ENCODE measurements at places on chromosomes 1 and 21. TPM values are rescaled to one million over a fixed set of nuclear protein-coding genes. Genes with fewer than 3 reads are reported as not detected.

Gene LUZP1
- 16.9 TPM for total RNA-seq

Gene C1orf115
- total RNA-seq = not detected

Gene OR6K2
- total RNA-seq = not detected

Gene TDRD10
- not detected for total RNA-seq

Gene MXRA8
- 9.1 TPM for total RNA-seq

Gene CYP4A11
- not detected for total RNA-seq

Gene NPPA
- total RNA-seq = not detected

Gene CHIT1
- not detected for total RNA-seq

Gene NLRP3
- total RNA-seq = not detected

Gene TRIM67
- 0.60 TPM for total RNA-seq

Gene KTI12
- total RNA-seq = 22.8 TPM

Gene NPHS2
- not detected for total RNA-seq

Gene XCL1
- total RNA-seq = not detected

DNA sequence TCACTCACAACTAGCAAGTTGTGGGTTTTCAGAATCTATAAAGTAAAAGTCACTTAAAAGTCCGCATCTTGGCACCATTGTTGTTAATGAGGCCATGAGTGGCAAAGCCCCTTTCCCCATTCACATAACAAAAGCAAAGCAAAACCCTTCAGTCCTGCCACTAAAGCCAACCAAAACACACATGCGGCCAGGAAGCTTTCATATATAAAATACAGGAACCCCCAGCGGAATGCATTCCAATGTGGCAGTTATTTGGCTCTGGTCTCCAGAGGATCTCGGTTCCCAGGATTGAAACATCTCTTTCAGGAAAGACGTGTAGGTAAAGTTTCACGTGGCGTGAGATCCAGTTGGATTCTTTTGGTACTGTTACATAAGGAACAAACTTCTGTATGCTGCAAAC, 2.5 kb upstream of the LBR start:
- no peaks in the 10 kb centered on the region for H3K27me3 ChIP-seq
- no peak overlapping the region for H3K4me3 ChIP-seq
- H3K36me3 ChIP-seq = peaks cover 8% of the 10 kb centered on the region
- no peak for DNase-seq
- peaks cover 17% of the 10 kb centered on the region for H3K4me1 ChIP-seq

DNA sequence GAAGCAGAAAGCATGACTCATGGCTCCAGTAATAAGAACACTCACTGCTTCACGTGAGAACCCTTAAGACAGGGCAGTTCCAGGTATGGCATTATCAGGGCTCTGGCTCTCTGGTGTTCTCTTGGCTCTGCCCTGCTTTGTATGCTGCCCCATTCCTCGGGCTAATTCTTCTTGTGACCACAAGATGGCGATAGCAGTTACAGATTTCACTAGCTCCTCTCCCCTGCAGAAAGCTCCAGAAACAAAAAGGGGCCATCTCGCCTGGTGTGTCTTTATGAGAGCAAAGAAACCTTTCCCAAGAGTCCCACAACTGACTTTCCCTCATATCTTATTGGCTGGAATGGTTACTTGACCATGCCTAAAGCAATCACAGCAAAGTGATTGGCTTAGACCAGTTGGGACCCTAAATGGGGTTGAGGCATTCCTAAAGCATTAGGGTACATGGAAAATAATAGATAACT, 60.1 kb downstream of the F3 start:
- H3K27me3 ChIP-seq = no peaks in the 10 kb centered on the region
- no peak overlapping the region for H3K4me3 ChIP-seq
- no peaks in the 10 kb centered on the region for H3K36me3 ChIP-seq
- H3K27ac ChIP-seq = no peak overlapping the region

- no peak overlapping the region for H3K27ac ChIP-seq
- H3K36me3 ChIP-seq = no peaks in the 10 kb centered on the region
- no peak overlapping the region for H3K4me3 ChIP-seq
- no peak for DNase-seq
- no peaks in the 10 kb centered on the region for H3K27me3 ChIP-seq
Observed at GRCh38 chr1:76501586-76502219, 365.6 kb upstream of the ST6GALNAC5 start.

DNA sequence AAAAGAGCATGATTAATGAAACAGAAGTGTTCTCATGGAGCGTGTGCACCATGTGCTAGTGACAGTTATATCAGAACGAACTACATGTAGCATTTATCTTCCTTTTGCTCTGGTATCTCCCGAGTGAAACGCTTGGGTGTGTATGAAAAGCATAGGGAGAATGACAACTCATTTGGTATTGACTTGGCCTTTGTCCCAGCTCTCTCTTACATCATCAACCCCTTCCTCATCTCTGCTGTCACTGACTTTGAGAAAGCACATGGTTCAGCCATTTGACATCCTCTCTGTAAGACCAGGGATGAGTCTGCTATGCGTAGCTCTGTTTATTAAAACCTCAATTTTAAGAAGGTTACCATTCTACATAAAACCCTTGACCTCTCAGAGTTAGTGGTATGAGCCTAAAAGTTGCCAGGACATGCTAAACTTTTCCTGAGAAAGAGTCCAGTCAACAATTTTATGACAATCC, 201.0 kb downstream of the NRIP1 start:
- H3K27me3 ChIP-seq = no peaks in the 10 kb centered on the region
- H3K4me1 ChIP-seq = no peaks in the 10 kb centered on the region
- peak; percentile 18 for DNase-seq
- H3K27ac ChIP-seq = peak overlapping the region; percentile 18
- H3K4me3 ChIP-seq = no peak overlapping the region
- no peaks in the 10 kb centered on the region for H3K36me3 ChIP-seq

DNA sequence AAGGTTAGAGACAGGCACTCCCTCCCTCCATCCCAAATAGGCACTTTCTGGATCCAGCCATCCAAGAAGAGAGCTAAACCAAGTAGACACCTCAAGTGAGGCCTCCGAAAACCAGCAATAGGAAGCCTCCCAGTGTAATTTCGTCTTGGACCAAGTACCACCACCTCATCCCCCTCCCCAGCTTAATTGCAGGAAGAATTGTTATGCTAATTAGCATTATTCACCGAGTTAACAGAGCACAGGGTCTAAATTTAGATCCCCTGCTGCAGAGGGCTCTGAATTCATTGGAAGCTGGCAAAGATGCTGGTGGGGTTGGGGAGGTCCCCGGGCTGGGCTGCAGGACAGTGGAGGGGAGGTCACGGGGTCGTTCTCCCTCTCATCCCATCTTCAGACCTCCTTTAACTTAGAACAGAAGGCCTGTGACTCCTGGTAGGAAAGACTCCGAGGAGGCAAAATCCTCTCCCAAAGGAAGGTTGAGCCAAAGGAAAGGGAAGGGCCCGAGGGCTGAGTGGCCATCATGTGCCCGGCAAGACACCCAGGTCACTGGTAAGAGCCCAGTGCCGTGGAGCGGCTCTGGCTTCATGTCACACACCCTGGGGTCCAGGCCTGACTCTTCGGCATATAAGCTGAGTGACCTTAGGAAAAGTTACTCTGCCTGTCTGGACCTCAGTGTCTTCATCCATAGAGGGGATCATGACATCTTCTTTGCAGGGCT, 209.2 kb upstream of the GRIK3 start:
- H3K4me1 ChIP-seq = no peaks in the 10 kb centered on the region
- no peak overlapping the region for H3K4me3 ChIP-seq
- peaks cover 17% of the 10 kb centered on the region for H3K27me3 ChIP-seq
- H3K36me3 ChIP-seq = no peaks in the 10 kb centered on the region
- H3K27ac ChIP-seq = no peak overlapping the region

GRCh38 chr1:240284656-240285414, 193.2 kb downstream of the FMN2 start:
- no peak overlapping the region for H3K4me3 ChIP-seq
- H3K4me1 ChIP-seq = no peaks in the 10 kb centered on the region
- H3K27me3 ChIP-seq = no peaks in the 10 kb centered on the region
- no peak overlapping the region for H3K27ac ChIP-seq

DNA sequence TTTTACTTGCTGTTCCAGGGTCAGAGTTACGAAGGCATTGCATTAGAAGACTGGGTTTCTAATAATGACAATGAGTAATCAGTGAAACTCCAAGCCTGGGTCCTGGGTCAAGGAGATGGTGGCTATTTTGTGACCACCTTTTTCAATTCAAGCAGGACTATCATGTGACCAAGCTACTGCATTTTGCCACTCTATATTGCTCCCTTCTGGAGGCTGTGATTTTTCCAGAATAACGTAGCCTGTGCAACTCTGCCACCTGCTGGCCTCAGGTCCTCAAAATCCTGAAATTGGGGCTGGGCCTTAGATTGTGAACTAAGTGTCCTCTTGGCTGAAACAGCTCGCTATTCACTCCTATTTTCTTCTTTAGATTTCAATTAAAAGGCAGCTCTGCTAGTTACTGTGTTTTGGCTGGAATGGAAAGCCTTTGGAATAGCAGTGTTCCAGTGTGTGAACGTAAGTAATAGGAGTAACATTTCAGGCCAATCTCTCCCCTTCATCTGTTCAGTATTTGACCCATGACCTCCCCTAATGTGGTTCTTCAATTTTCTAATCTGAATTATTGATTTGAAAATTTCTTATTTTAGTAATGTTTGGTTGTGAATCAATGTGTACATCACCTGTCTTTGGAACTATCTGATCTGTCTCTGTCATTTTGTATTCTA, 52.9 kb upstream of the CD46 start:
- no peaks in the 10 kb centered on the region for H3K4me1 ChIP-seq
- H3K27me3 ChIP-seq = no peaks in the 10 kb centered on the region
- H3K4me3 ChIP-seq = no peak overlapping the region
- DNase-seq = peak; percentile 30

- H3K36me3 ChIP-seq = no peaks in the 10 kb centered on the region
- H3K27ac ChIP-seq = no peak overlapping the region
- no peak overlapping the region for H3K4me3 ChIP-seq
- DNase-seq = no peak
- peaks cover 22% of the 10 kb centered on the region for H3K27me3 ChIP-seq
Observed at GRCh38 chr21:38743772-38744529, 61.8 kb upstream of the ETS2 start.

DNA sequence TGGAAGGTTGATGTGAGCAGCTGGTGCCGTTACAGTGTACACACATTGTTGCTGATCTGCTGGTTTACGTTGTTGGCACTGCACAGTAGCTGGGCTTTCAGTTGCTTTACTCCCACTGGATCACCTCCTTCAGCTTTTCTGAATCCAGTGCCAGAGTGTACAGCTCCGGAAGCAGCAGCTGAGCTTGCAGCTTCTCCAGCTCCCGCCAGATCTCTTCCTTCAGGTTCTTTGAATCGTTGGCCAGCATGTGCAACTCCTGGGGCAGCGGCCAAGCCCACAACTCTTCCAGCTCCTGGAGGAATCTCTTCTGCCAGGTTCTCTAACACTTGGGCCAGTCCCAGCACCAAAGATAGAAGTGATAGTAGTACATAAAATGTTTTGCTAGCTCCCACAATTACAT, 149.7 kb upstream of the RRP15 start:
- H3K4me3 ChIP-seq = no peak overlapping the region
- no peak for DNase-seq
- H3K36me3 ChIP-seq = no peaks in the 10 kb centered on the region
- H3K4me1 ChIP-seq = no peaks in the 10 kb centered on the region
- H3K27me3 ChIP-seq = no peaks in the 10 kb centered on the region

- H3K27ac ChIP-seq = no peak overlapping the region
- H3K36me3 ChIP-seq = no peaks in the 10 kb centered on the region
- H3K27me3 ChIP-seq = no peaks in the 10 kb centered on the region
- no peak for DNase-seq
- H3K4me1 ChIP-seq = peaks cover 17% of the 10 kb centered on the region
Observed at GRCh38 chr1:59071289-59071688, 225.6 kb upstream of the FGGY start.

DNA sequence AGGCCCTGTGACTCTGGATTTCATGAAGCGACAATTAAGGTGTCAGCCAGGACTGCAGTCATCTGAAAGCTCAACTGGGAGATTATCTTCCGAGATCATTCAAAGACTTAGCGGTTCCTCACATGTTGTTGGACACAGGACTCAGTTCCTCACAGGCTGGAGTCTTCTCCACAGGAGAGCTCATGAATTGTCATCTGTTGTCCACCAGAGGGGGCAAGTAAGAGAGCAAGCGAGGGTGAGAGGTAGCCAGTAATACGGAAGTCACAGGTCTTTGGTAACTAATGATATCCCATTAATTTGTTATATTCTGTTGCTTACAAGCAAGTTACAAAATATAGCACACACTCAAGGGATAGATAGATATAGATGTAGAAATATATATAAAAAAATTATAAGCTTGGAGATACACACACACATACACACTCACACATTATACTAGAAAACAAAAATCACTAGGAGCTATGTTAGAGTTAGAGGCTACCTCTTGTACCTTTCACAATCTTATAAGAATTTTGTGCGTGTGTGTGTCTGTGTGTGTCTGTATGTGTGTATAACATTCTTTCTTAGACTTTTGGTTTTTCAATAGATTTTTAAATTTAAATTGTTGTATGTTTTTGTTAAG, 1695.3 kb downstream of the BRINP3 start:
- H3K36me3 ChIP-seq = no peaks in the 10 kb centered on the region
- peak; percentile 15 for DNase-seq
- no peaks in the 10 kb centered on the region for H3K4me1 ChIP-seq
- H3K4me3 ChIP-seq = no peak overlapping the region

- H3K4me3 ChIP-seq = no peak overlapping the region
- DNase-seq = peak; percentile 56
- 0 out of 2 replicates have a peak, but pooled peaks cover 4% of the 10 kb centered on the region for H3K4me1 ChIP-seq
Observed at GRCh38 chr1:66944330-66945274, 19.8 kb downstream of the MIER1 start.

- H3K4me3 ChIP-seq = peak within 1 kb of the TSS; percentile 69
- peak; percentile 96 for DNase-seq
- H3K27ac ChIP-seq = peak within 1 kb of the TSS; percentile 95
- no peaks in the 10 kb centered on the region for H3K36me3 ChIP-seq
- H3K4me1 ChIP-seq = peaks cover 17% of the 10 kb centered on the region
Observed at GRCh38 chr1:167220537-167221125, at the start of gene POU2F1. Gene POU2F1, plus strand, starts transcription at chr1:167220886. Its CDS starts 12 bp downstream, at chr1:167220898.

- DNase-seq = no peak
- no peaks in the 10 kb centered on the region for H3K36me3 ChIP-seq
- H3K4me1 ChIP-seq = no peaks in the 10 kb centered on the region
Observed at GRCh38 chr21:29557200-29557599, 258.5 kb downstream of the BACH1 start.

- no peak for DNase-seq
- H3K4me3 ChIP-seq = no peak overlapping the region
- no peaks in the 10 kb centered on the region for H3K4me1 ChIP-seq
- H3K27me3 ChIP-seq = peaks cover 10% of the 10 kb centered on the region
- H3K36me3 ChIP-seq = no peaks in the 10 kb centered on the region
Observed at GRCh38 chr1:37338658-37339057, 135.7 kb upstream of the ZC3H12A start.

- DNase-seq = no peak
- peaks cover 43% of the 10 kb centered on the region for H3K27me3 ChIP-seq
- H3K36me3 ChIP-seq = no peaks in the 10 kb centered on the region
Observed at GRCh38 chr1:206768472-206769303, 1.9 kb upstream of the IL19 start.

- H3K4me3 ChIP-seq = no peak overlapping the region
- H3K27ac ChIP-seq = no peak overlapping the region
- DNase-seq = no peak
- no peaks in the 10 kb centered on the region for H3K4me1 ChIP-seq
- H3K36me3 ChIP-seq = no peaks in the 10 kb centered on the region
- no peaks in the 10 kb centered on the region for H3K27me3 ChIP-seq
Observed at GRCh38 chr1:43396059-43396458, 6.4 kb downstream of the SZT2 start.

- no peak for DNase-seq
Observed at GRCh38 chr1:231966983-231967382, 340.4 kb downstream of the DISC1 start.
